GM18507 (cell line): ENCODE measurements at places on chromosomes 1 and 21.

DNA sequence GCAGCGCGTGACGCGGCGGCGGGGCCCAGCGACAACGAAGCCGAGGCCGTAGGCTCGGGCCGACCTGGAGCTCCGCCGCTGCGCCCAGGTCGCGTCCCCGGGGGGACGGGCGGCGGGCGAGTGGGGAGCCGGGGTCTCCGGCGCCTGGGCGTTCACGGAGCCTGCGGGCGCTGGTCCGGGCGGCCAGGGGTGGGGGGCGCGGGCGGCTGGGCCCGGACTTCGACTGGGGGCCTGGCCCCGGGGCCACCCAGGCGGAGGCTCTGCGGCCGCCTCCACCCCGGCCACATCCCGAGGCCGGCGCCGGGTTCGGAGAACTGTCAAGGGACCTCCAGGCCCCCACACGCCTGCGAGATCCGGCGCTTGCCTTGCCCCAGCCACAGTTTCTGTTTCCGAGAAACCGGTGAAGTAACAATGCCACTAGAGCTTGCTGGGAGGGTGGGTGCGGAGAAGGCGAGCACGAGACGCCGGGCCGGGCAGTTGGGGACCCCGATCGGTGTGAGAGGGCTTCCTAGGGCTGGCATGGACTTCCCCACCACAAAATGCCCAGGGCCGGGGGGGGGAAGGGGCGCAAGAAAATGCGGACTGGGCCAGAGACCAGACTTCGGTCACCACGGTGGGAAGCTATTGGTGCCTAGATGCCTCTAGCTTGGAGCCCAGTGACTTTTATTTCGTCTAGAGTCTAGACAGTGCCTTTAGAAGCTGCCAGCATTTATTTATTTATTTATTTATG lies 501 bp downstream of the FBXO6 start:
- DNase-seq = no peak

DNA sequence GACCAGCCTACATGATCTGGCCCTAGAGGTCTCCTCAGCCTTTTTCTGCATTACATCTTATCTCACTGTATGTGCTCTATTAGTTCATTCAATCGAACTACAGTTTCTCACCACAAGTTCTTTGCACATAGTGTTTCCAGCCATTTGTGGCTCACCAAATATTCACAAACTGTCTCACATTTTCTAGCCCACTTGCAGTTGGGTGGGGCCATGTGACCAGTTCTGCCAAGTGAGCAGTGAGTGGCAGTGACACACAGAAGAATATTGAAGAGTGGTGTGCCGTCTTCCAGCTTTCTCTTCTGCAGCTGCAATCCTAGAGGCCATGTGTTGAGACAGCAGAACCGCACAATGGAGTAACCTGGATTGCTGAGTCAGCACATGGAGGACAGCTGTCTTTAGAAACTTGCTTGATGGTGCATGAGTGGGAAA lies 103.2 kb upstream of the ZNF644 start:
- DNase-seq = no peak

DNA sequence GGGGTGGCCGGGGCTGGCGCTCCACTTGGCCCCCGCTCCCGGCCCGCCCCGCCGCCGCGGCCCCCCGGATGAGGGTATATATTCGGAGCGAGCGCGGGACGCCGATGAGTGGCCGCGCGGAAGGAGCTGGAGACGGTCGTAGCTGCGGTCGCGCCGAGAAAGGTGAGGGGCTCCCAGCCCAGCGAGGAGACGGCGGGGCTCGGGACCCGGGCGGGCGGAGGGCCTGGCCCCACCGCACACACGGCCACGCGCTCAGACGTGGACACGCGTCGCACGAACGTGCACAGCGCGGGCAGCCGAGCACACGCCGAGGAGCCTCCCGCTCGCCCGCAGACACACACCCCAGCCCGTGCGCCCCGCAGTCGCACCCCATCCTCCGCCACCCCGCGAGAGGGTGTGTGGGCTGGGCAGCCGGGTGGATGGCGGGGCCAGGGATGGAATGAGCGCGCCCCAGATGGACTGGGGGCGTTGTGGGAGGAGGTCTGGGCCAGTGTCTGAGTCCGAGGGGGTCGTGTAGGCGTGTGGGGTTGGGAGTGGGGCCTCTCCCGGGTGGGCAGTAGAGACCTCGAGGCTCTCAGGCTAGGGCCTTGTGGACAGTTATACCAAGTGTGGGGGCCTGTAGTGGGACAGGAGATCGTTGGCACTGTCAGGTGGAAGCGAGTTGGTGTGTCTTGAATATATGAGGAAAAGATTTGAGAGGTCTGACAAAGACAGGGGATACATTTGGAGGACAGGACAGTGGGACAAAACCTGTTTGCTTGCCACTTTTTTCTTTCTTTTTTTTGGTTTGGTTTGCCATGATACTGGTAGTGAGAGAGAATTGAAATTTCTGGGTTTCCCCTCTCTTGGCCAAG lies at the start of gene UAP1:
UAP1 (plus strand) TSS at position 107 of the 854 bp plus-strand sequence. CDS start 4,347 bp downstream, outside the sequence.
- no peak for DNase-seq

GRCh38 chr1:202658251-202658759 lies 51.9 kb downstream of the SYT2 start:
- no peak for DNase-seq

DNA sequence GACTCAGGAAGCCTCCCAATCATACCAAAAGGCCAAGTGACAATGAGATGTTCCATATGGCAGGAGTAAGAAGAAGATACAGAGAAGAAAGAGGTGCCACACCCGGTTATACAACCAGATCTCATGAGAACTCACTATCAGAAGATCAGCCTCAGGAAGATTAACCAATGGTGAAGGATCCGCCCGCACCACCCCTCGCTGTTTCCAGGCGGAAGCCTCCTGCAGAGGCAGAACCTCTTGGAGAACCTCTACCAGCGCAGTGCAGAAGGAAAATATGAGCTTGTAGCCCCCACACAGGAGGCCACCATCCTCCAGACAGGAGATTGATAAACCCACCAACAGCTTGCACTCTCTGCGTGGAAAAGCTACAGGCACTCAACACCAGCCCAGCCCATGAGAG lies 245.1 kb downstream of the POTED start:
- DNase-seq = no peak

DNA sequence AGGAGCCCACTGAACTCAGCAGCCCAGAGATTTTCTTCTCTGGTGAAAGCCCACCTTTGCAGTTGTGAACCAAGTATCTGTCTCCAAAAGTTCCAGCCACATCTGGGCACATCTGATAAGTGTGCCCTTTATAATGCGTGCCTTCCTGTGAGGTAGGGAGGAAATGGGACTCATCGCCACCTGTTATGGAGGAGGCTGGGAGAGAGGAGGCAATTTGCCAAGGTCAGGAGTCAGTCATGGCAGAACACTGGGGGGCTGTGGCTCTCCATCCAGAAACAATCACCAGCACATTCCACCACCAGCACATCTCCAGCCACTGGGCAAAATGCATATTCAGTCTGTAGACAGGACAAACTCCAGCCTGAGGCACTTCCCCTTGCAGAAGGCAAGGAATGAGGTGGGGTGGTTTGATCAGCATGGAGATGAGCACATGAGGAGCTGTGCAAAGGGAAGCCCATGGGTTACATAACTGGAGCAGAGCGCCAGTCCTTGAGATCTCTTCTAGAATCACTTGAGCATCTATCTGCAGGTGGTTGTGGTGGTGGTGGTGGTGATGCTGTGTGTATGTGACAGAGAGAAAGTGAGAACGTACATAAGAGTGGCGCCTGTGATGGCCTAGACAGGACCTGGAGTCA lies 15.0 kb upstream of the LEMD1 start:
- no peak for DNase-seq

GRCh38 chr1:70888722-70889121 lies 158.9 kb downstream of the PTGER3 start:
- DNase-seq = no peak

GRCh38 chr1:228077565-228078330 lies 4.8 kb upstream of the ARF1 start:
- DNase-seq = no peak

GRCh38 chr1:74513411-74514300 lies 1.2 kb upstream of the LRRC53 start:
- no peak for DNase-seq
